ENCODE measurements at places on chromosomes 3 and 15.
A peak's percentile ranks its signal among the peaks of the same experiment; 100 is the strongest.

GRCh38 chr15:60076582-60077276, 72.6 kb downstream of the FOXB1 start:
- DNase-seq, result no peak

GRCh38 chr15:77572186-77572585, 60.5 kb downstream of the LINGO1 start:
- no peak for DNase-seq

- DNase-seq, result no peak
These were observed 7.1 kb upstream of the CPOX start for GRCh38 chr3:98600412-98601095.

DNA sequence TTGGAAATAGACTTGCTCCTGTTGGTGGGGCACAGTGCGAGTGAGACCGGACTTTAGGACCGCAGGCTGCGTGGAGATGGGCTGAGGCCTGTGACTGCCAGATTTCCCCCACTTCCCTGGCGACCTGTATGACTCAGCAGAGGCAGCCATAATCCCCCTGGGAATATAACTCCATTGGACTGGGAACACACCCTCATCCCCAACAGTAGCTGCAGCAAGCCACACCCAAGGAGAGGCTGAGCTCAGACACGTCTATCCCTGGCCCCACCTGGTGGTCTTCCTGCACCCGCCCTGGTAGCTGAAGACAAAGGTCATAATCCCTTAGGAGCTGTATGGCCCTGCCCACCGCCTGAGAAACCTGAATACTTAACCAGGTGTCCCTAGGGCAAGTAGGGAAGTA, 42.6 kb downstream of the DZIP1L start:
- DNase-seq, result no peak

GRCh38 chr15:79167776-79168175, 77.2 kb upstream of the RASGRF1 start:
- no peak for DNase-seq

GRCh38 chr3:40200692-40201316, 108.7 kb upstream of the EIF1B start:
- DNase-seq, result no peak

GRCh38 chr15:85755471-85755870, 39.3 kb downstream of the KLHL25 start:
- no peak for DNase-seq

GRCh38 chr15:33089878-33090757, 104.4 kb downstream of the FMN1 start:
- DNase-seq, result no peak

- DNase-seq, result no peak
These were observed 38.1 kb downstream of the TLE3 start for GRCh38 chr15:70059476-70060213.

GRCh38 chr15:90711842-90712241, 5.3 kb upstream of the BLM start:
- DNase-seq, result no peak

GRCh38 chr15:36594556-36595090, 15.2 kb downstream of the CDIN1 start:
- no peak for DNase-seq

GRCh38 chr15:64131547-64131946, 20.0 kb upstream of the SNX22 start:
- DNase-seq, result no peak

- no peak for DNase-seq
These were observed 363.7 kb downstream of the FHIT start for GRCh38 chr3:60887574-60887973.

GRCh38 chr3:191376516-191377141, 46.3 kb upstream of the UTS2B start:
- DNase-seq, result peak; percentile 66

GRCh38 chr15:87939848-87940457, 316.6 kb downstream of the NTRK3 start:
- no peak for DNase-seq

GRCh38 chr3:46882377-46883053, 5.0 kb downstream of the PTH1R start:
- no peak for DNase-seq

DNA sequence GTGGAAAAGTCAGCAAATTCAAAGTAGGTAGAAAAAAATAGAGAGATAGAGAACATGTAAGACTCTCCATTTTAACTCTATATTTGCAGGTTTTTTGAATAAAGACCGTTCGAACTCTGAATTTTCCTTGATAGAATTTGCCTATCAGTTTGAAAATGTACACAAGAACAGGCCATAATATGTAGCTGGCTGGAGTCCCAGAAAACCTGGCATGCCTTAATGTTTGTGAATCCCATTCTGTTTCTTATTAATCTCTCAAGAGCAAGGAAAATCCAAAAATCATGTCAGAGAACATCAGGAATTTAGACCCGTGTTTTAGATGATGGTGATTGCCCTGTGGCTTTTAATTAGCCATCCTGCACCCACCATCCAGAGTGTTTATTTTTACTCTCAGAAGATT, 7.2 kb upstream of the CFAP161 start:
- DNase-seq, result no peak

- no peak for DNase-seq
These were observed 2.2 kb upstream of the ALPK3 start for GRCh38 chr15:84814916-84815315.

DNA sequence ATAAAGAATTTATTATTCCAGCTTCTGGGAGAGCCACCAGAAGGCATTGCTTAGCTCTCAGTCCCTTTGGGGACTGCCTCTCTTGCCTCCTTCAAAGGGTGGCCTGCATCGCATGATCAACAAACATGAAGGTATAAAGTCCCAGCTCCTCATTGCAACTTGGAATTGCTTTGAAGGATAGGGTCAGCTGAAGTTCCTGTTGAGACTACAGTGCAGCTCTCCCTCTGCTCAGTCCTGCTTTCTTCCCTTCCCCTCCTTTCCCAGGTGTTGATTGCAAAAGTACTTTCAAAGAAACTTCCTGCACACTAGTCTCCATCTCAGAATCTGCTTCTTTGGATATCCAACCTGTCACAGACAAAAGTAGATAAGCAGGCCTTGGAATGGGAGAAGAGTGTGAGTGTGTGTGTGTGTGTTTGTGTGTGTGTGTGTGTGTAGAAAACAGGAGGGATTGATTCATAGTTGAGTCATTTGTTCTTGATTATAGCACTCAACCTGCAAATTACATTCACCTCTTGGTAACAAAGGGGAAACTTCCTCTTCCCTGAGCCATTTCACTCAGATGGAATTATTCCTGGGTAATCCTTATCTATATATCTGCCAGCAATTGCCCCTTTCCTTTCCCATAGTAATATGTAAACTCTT, 13.7 kb downstream of the CCR8 start:
- DNase-seq, result no peak

- no peak for DNase-seq
These were observed 34.6 kb downstream of the IGSF10 start for GRCh38 chr3:151426341-151426657.

GRCh38 chr3:172317984-172318383, 130.3 kb downstream of the GHSR start:
- DNase-seq, result peak; percentile 83

- no peak for DNase-seq
These were observed 186.4 kb downstream of the ADAMTS9 start for GRCh38 chr3:64501298-64501906.

DNA sequence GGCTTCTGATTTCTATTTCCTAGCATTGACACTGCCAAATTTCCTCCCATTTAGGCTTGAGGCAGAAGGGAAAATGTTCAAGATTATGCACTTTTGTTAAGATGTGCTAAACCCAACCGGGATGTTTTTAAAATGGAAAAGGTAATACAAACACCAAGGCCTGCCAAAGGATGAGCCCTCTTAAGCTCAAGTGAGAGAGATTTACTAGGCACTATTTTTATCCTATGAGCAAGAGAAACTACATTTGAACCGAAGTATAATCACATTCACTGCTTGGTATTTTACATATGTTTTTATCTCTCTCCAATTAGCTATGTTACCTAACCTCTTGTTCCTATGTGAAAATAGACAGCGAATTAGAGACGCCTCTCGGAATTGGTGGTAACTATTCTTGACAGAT, 295.8 kb downstream of the GABRB3 start:
- DNase-seq, result no peak

DNA sequence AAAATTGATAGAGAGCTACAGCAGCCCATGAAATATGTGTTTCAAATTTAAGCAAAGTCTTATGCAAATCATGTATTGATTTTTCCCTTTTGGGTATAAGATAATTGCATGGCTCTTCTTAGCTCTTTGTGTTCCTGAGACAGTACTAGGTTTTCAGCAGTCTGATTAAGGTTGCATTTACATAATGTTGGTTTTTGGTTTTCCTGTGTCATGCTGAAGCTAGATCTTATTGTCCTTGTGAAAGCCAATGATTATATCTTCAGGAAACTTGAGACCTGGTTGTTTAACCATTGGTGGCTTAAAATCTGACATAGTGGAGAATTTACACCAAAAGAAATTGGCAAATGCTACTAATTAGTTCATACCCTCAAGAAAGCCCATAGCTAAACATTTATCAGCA, 392.6 kb downstream of the ZPLD1 start:
- DNase-seq, result no peak

GRCh38 chr3:100102757-100103156, 11.5 kb downstream of the FILIP1L start:
- no peak for DNase-seq

DNA sequence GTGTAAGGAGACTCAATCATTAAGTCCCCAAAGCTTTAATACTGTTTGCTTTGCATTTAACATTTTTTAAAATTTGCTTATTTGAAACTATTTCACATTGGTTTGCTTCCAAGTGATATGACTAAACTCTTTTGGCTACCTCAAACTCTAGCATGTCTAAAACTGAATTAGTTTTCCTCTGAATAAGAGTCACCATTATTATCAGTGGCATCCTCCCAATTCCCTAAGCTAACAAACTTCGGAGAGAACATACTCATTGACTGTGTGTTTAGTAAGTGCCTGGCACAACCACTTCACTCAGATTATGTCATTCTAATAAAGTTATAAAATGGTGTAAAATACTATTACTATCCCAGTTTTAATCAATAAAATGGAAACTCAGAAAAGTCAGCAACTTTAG, 21.9 kb downstream of the ATOSA start:
- DNase-seq, result peak; percentile 26

- DNase-seq, result no peak
These were observed 311.4 kb downstream of the PDCD6IP start for GRCh38 chr3:34109846-34110245.

GRCh38 chr3:186210852-186211500, 102.1 kb upstream of the ETV5 start:
- no peak for DNase-seq

DNA sequence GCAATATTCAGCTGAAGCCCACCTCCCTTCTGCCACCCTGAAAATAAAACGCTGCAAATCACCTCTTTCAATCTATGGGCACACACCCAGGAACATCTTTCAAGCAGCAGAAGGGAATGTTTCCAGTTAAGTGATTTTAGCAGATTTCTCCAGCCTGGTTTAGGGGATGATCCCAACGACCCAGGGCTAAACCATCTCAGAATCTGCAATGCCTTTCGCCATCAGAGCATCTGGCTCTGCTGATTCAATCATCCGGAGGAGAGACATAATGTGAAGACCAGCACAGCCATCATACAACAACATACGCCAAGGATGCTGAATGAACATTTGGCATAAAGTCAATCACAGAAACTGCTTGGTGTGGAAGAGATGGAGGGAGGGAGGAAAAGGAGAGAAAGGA, 15.5 kb upstream of the LRRN1 start:
- DNase-seq, result no peak

DNA sequence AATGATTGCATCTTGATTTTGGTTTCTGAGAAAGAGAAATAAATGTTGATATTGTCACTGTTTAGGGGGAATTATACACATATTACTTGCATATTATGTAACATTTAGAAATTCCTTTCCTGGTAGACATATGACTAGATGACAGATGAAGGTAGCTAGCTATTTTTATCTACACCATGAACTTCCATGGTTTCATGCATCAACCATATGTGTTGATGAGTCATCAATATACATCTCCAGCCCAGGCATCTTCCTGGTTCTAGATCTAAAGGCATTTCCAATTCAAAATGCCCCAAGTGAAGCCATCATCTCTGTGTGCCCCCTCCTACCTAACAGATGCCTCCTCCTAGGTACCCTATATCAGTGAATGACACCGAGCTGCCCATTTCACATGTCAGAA, 9.5 kb upstream of the ADAMTSL3 start:
- no peak for DNase-seq

DNA sequence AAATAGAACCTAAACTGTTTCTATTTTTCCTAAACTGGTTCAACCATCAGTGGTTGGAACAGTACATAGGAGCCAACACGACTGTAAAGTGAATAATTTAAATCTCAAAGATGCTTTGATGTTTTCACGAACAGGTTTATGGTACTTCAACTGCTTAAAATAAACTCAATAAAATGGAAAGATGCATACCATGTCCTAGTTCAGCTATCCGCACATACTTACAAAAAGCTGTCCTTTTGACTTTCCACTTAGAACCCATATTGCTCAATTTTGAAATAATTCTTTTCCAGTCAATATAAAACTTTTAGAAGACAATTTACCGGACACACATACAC, 902 bp downstream of the CMTM6 start:
- DNase-seq, result no peak

- peak; percentile 39 for DNase-seq
These were observed 330.2 kb downstream of the TIGIT start for GRCh38 chr3:114624047-114624445.

DNA sequence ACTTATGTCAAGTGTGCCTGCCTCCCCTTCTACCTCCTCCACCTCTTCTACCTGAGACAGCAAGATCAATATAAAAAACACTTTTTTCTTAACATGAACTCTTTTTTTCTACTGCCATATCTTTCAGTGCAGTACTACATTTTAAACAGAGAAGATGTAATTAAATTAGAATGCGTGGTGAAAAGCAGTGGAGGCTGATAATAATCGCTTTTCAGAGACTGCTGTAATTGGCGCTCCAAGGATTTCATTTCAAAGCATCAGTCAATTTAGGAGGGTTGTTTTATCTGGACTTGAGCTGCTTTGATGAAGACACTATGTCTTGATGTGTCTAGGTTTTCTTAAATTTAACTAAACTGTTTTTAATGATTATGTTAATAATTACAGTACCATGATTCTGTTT, 85.3 kb upstream of the CRBN start:
- no peak for DNase-seq

- DNase-seq, result peak; percentile 63
These were observed 32.4 kb upstream of the CDV3 start for GRCh38 chr3:133540896-133541674.

- DNase-seq, result no peak
These were observed 57.0 kb upstream of the NR2E3 start for GRCh38 chr15:71753346-71753745.

GRCh38 chr3:125085166-125085565, 29.4 kb upstream of the HEG1 start:
- no peak for DNase-seq

DNA sequence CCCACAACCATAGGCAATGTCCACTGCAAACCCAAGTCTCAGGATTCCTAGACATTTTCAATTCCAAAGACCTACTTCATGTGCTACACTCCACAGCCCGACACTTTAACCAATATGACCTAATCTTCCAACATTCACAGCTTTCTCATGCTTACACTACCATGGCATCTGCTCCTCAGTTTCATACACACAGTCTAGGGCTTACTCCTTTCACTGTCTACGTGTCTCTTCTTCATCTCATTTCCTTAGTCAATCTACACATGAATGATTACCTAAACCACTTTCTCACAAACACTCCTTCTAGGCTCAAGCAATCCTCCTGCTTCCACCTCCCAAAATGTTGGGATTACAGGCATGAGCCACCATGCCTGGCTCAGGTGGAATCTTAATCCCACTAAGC, 106.3 kb downstream of the STAG1 start:
- no peak for DNase-seq

GRCh38 chr3:185770109-185770508, 54.7 kb downstream of the IGF2BP2 start:
- no peak for DNase-seq

Data from pulmonary artery endothelial cell (primary cell).